ENCODE measurements at places on chromosomes 16 and 17. TPM values are rescaled to one million over a fixed set of nuclear protein-coding genes. Genes with fewer than 3 reads are reported as not detected.

The ZFP90 gene
- 3.8 TPM for total RNA-seq

The ATP1B2 gene
- total RNA-seq, result 0.31 TPM

The SEPTIN12 gene
- total RNA-seq, result 1.3 TPM

The ACSM2B gene
- 0.15 TPM for total RNA-seq

The HBQ1 gene
- 1.5 TPM for total RNA-seq

The SLC38A8 gene
- total RNA-seq, result not detected

The TXNDC17 gene
- total RNA-seq, result 80.4 TPM

The CCL16 gene
- not detected for total RNA-seq

The MPV17L gene
- 7.6 TPM for total RNA-seq

The EFNB3 gene
- total RNA-seq, result 25.8 TPM

The CDYL2 gene
- 5.5 TPM for total RNA-seq

The SLC13A2 gene
- 1.00 TPM for total RNA-seq

The KLHL11 gene
- total RNA-seq, result 20.9 TPM

The SUZ12 gene
- 10.8 TPM for total RNA-seq

The TEN1 gene
- total RNA-seq, result 17.6 TPM

The RNF112 gene
- 0.35 TPM for total RNA-seq

The KRTAP1-1 gene
- total RNA-seq, result not detected

The LGALS9C gene
- total RNA-seq, result 0.87 TPM
